ENCODE measurements at places on chromosomes 5 and 9. TPM values are rescaled to one million over a fixed set of nuclear protein-coding genes. Genes with fewer than 3 reads are reported as not detected.

Gene BARHL1
- total RNA-seq, result not detected

Gene IL3
- not detected for total RNA-seq

Gene PRPF4
- total RNA-seq, result 34.4 TPM

Gene C5orf58
- total RNA-seq, result not detected

Gene LCN1
- total RNA-seq, result not detected

Gene TOR2A
- total RNA-seq, result 13.4 TPM

Data from kidney epithelial cell (primary cell).